ENCODE measurements at places on chromosomes 16 and 17.

- DNase-seq: no peak
Measured at GRCh38 chr16:2843526-2843925, 13.4 kb downstream of the ZG16B start.

- no peak for DNase-seq
Measured at GRCh38 chr17:17106756-17107155, 64.5 kb downstream of the MPRIP start.

DNA sequence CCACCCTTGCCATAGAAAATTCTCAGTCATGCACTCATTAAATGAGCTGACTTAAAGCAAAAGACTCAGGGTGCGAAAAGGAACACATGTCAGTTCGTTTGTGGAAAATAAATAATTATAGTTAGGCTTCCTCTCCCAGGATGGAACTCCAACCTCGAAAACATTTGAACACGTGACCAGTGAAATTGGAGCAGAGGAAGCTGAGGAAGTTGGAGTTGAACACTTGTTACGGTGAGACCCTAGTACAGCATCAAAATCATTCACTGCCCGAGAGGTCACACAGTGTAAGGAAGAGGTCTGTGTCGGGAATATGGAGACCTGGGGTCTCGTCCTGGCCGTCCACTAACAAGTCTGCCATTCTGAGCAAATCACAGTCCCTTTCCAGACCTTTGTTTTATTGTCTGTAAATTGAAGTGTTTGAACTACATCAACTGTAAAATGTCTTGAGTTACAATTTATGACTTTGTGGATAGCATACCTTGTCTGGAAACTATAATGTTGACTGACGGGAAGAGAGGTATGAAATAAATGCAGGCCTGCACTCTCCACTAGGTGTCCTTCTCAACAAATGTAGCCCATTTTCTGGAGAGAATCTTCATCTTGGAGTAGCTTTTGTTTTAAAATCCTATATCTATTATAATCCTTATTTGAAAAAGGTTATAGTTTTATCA lies 7.7 kb downstream of the PSMD7 start:
- DNase-seq: no peak

DNA sequence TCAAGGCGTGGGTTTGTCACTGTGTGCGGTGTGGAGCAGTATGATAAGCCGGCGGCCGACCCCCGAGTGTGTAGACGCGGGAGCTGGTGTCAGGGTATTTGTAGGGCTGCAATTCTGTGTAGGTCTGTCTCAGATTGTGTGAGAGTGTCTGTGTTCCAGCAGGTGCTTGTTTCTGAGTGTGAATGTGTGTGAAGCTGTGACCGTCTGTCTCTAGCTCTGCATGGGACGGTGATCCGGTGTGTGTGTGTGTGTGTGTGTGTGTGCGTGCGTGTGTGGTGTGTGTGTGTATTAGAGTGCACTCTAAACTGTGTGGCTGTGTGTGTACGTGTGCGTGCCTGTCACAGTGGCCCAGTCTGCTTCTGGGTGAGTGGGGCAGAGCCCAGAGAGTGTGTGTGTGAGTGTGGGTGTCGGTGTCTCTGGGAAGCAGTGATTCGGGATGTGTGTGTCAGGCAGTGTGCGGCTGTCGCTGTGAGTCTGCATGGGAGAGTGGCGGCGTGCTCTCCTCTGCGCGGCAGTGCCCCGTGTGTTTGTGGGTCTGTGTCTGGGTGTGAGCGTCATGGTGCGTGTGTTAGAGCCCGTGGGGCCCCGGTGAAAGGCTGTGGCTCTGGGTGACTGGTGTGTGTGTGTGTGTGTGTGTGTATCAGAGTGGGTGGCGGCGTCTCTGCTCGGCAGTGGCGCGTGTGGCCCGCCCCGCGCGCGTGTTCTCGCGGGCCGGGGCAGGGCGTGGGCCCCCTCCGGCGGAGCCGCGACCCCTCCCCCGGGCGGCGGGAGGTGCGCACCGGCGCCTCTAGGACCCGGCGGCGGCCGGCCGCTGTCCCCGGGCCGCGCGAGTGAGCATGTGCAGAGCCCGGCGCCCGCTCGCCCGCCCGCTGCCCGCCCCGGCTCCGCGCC lies at the start of gene WSCD1:
Gene WSCD1, plus strand, starts transcription at position 841 of the 891 bp plus-strand sequence. CDS start 10,280 bp downstream, outside the sequence.
- DNase-seq: no peak

GRCh38 chr16:892536-893255 lies 78.1 kb downstream of the LMF1 start:
- no peak for DNase-seq

DNA sequence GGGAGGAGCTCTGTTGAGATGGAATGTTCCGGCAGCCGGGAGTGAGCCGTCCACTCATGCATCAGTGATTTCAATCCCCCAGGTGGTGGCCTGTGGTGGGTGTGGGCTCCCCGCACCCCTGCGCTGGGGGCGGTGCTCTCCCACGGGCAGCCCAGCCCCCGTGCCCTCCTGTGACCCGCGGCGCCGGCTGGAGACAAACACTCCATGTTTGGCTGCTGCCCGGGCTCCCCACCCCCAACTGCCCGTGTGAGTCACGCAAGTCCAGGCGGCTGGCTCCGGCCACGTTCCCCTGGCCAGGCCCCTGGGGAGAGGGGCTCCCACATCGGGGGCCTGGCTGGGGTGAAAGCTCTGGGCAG lies 29.4 kb downstream of the CACNA1H start:
- DNase-seq: no peak

All from inflammatory macrophage (primary cell).